GM12891 (cell line): ENCODE measurements at places on chromosomes 12 and 14.

- DNase-seq = no peak
Observed at GRCh38 chr14:69559581-69560011, 15.1 kb downstream of the CCDC177 start.

GRCh38 chr12:52975204-52975603 is 26.3 kb downstream of the KRT18 start:
- DNase-seq = no peak

- no peak for DNase-seq
Observed at GRCh38 chr12:3544296-3544965, 53.4 kb downstream of the PRMT8 start.

GRCh38 chr14:69753860-69754259 is 13.1 kb upstream of the SRSF5 start:
- no peak for DNase-seq

DNA sequence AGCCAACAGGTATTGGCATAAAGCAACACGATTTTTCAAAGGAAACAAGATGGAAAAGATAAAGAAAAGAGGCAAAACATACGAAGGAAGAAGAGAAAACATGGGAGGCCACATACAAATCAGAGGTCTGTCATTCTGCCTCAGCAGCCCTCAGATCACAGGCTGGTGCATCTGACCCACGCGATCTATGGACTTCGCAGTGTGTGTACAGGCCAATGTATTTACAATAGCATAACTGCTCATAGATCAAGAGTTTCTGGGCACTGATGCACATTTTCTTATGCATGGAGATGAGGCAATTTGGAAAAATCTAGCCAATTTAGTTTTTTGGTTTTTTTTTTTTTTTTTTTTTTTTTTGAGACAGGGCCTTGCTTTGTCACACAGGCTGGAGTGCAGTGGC is 245.4 kb downstream of the DUSP6 start:
- DNase-seq = no peak

GRCh38 chr14:90446405-90446804 is 49.6 kb downstream of the CALM1 start:
- no peak for DNase-seq

GRCh38 chr12:82964446-82964845 is 277.7 kb downstream of the TMTC2 start:
- DNase-seq = no peak

DNA sequence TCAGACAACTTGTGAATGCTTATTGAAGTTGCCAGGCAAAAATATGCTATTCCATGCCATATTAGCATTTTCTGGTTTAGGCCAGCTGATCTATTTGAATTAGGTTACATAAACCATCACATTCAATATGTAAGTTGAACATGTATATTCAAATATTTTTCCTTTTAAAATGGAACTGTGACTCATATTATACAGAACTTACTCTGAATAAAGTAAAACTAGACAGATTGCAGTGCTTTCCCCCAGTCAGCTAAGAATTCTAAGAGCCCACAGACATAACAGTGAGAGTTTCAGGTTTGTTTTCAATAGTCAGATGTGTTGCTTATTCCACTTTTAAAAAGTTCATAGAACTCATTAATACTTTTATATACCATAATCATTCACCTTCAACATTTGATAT is 119.8 kb downstream of the MGST1 start:
- no peak for DNase-seq

GRCh38 chr14:59061292-59061691 is 127.2 kb upstream of the DAAM1 start:
- DNase-seq = no peak

DNA sequence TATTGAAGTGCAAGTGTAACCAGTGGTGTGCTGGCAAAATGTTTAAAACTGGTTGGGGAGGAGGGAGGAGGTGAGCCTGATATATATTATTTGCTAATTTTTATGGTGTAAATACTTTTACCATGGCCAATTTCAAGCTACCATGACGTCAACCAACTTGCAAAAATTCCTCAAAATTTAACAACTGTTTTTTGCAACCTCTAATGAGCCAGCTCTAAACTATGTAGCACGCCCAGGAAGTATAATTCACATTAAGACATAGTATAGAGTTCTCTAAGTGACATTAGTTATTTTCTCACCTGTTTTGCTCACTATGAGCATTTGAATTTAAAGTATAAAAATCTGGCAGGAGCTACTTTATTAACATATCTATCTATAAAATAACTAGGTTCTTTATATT is 41.4 kb downstream of the ATL1 start:
- no peak for DNase-seq

DNA sequence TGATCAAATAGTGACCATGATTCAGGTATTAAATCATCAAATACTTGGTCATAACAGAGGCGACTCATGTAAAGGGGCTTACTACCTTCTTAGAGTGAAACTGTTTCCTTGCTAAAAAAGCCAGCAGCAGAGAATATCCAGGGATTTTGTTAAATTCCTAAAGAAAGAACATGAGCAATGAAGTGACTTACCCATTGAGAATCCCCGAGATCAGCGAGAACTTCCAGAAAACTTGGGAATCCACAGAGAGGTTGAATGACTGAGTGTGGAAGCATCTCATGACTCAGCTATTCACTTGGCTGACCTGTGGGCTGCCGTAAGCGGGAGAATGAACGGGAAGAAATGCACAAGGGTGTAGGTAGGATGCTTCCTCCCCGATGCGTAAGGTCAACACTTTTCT is 85.3 kb upstream of the KCNA1 start:
- no peak for DNase-seq

- DNase-seq = no peak
Observed at GRCh38 chr12:52186118-52186840, 5.5 kb downstream of the KRT80 start.

DNA sequence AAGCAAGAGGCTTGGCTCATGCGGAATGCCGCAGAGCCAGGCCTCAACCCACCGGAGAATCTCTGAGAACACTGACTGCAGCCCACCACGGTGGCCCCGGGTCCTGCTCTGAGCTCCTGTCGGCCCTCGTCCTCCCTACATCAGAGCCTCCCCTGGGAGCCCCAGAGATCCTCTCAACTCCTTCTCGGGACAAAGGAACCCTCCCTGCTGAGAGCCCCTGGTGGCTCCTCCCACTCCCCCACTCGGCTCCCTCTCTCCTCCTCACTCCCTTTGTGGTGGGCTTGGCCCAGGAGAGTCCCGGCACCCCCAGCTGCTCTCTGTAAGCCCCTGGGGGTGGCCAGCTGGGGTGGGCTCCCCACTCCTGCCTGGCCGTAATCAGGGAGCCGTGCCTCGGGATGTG is 11.1 kb upstream of the INF2 start:
- DNase-seq = no peak

GRCh38 chr12:99915251-99916082 is 69.3 kb downstream of the ANKS1B start:
- DNase-seq = no peak

DNA sequence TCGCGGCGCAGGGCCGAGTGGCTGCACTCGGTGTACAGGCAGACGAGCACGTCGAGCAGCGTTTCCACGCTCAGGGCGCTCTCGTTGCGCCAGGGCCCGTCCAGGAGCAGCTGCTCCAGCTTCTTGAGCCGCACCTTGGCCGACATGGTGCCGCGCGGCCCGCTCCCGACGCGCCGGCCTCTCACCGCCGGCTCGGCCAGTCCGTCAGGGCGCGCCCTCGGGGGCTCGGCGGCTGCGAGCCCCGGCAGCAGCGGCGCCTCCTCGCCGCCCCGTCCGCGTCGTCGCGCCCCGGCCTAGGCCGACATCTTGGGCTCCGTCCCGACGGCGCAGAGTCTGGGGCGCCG is 349 bp downstream of the CDC42BPB start:
- DNase-seq = no peak

DNA sequence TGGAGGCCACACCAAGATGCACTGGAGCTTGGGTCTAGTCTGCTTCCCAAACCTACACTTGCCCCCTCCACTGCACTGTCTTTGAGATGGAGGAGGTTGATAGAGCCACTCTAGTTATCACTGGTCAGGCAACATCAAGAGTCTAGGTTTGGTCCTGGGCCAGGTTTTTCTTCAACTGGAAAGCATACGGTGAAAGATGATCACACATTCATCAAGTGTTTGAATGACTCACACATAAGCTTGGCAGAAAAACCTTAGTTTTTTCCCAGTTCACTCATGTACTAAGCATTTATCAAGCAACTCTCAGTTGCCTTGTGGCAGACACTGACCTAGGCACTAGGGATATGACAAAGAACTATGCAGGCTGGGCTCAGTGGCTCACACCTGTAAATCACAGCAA is 84.5 kb downstream of the PLEKHG3 start:
- DNase-seq = no peak

GRCh38 chr12:25971654-25972041 is 13.2 kb downstream of the RASSF8 start:
- DNase-seq = no peak

GRCh38 chr12:76123259-76124212 is 39.1 kb upstream of the NAP1L1 start:
- no peak for DNase-seq

- DNase-seq = no peak
Observed at GRCh38 chr12:54987611-54988231, 3.2 kb upstream of the TESPA1 start.

GRCh38 chr14:31930493-31931240 is 146.4 kb upstream of the ARHGAP5 start:
- DNase-seq = no peak

DNA sequence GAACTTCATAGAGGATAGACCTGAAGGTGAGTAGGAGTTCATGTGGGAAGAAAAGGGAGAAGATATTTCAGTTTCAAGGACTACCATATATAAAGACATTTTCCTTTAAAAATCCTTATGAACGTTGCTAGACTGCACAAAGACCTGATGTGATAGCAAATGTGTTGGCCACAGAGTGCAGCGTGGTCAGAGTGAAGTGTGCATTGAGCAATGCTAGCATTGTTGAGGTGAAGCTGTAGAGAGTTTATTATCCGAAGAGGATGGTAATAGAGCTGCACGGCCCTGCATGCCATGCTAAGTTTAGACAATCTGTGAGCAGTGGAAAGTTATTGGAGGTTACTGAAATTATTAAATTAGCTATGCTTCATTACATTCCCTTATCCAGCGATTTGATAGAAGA is 413.0 kb downstream of the CCDC91 start:
- DNase-seq = no peak

- no peak for DNase-seq
Observed at GRCh38 chr12:92992041-92992440, 62.9 kb upstream of the EEA1 start.

GRCh38 chr14:36502558-36503508 is 17.2 kb downstream of the NKX2-1 start:
- no peak for DNase-seq

DNA sequence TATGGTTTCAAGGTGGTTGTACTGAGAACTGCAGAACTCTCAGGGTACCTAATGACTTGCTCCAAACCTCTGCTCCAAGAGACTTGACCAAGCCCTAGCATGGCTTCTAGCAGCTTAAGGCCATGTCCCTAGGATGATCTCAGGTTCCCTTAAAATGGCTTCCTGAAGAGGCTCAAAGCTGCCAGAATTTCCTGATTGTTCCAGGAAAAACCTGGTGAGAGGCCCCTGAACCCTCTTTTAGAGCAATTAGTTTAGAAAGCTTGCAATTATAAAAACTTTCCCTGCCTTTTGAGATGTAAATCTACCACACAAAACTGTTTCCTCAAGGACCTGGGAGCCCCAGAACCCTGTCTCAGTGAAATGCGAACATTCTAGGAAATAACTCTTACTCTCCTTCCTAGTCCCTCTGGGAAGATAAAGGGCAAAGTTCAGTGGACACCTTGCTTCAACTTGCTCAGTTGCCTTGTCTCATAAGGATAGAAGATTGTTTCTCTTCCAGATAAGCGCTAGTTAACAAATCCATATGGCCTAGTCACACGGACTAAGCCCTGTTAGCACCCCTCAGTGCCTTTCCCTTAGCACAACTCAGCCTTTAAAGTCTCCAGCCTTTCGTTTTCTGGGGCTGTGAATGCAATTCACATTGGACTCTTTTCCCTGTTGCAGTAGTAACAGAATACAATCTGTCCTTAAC is 2.5 kb downstream of the CMAS start:
- DNase-seq = no peak

- DNase-seq = no peak
Observed at GRCh38 chr14:95436354-95436753, 80.1 kb downstream of the SYNE3 start.

DNA sequence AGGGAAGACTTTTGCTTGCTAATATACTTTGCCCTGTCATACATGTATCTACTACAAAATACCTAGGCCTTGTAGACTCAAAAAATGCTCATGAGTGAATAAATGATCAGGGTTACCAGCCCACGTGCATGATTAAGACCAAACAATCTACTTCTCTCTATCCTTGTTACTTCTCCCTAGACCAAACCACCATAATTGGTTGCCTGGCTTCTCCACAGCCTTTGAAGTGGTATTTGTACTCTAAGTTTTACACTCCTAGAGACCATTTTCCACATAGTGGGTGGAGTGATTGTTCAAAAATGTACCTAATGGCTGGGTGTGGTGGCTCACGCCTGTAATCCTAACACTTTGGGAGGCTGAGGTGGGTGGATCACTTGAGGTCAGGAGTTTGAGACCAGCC is 14.1 kb upstream of the RPS6KL1 start:
- DNase-seq = no peak

- no peak for DNase-seq
Observed at GRCh38 chr12:54386403-54387113, 2.0 kb upstream of the ZNF385A start.

- DNase-seq = no peak
Observed at GRCh38 chr14:20278414-20278813, 27.3 kb downstream of the TTC5 start.
